ENCODE measurements at places on chromosomes 3 and 15.

DNA sequence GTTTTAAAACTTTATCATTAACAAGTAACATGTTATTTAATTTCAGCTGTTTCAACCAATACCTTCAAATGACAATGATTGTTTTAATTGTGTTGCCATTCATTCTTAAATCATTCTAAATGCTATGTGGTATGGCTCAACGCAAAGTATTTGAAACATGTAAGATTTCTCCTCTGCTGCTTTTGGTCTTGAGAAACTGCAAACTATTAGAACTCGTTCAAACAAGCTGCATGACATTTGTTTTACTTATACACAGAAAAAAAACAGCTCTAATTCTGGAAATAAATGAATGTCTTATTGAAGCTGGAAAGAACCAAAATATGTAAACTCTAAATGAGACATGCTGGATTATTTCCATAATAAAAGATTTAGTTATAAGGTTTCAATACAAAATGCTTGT is 29.3 kb downstream of the FBN1 start:
- no peak for DNase-seq

DNA sequence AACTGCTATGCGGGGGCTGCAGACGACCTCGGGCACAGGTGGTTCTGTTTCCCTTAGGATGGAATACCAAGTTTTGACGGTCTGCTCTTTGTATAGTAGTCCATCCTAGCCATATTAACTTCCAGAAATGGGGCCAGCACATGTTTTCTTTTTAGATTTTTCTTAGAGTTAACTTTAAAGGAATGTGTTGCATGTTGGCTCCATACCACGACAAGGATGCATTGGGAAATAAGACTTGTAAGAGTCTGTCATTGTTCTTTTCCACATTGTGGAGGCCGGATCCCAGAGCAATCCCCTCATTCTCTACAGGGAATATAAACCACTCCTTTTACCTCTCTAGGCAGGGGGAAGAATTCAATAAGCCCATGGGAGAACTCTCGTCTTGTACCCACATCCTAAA is 87.1 kb upstream of the PLSCR4 start:
- DNase-seq, result no peak

DNA sequence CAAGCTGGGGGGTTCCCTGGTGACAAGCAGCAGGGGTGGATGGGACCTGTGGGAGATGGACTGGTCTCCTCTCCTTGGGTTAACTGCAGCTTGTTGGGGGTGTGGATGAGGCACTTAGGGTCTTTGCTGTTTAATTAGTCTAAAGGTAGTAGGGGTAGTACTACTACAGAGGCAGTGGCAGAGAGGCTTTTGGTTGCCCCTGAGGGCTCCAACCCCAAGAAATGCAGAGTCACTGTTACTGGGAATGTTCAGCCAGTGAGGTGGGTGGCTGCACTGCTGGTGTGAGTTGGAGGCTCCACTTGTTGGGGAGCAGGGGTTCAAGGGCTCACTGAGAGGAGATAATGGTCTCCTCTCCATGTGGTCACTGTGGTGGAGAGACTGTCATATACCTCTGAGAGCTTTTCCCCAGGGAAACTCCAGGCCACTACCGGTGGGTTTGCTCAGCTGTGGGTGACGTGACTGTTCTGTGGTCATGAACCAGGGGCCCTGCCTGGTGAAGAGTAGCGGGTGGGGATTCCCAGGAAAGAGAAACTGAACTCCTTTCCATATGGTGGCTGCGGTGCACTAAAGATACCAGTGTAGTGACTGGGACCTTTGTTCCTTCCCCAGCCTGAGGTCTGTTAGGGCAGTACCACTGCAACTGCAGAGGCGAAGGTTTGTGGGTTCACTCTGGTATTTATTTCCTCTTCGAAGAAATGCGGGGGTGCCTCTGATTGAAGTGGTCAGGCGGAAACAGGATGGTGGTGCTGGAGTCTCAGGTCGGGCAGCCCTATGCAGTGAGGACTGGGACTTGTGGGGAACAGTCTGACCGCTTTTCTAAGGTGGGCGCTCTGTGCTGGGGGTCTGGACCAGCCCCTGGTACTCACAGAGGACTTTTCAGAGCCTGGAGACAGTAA is 68.9 kb upstream of the TNFSF10 start:
- DNase-seq, result peak; percentile 98

DNA sequence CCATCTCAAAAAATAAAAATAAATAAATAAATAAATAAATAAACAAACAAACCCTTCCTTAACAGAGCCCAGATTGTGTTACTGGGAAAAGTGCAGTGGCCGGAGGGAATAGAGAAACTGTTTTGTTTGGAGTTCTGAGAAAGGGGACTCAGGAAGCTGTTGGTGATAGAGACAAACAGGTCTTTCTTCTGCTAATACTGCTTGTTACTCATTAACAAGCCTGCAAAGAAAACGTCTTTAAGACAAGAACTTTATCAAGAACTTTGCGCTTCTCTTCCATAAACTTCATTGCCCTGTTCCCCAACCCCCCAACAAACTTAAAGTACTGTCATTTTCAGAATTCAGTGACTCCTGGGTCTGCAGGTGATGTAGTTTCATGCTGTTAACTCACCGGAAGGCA is 68.8 kb upstream of the GSK3B start:
- no peak for DNase-seq

- DNase-seq, result no peak
Observed at GRCh38 chr3:57059411-57059810, 1.1 kb upstream of the SPATA12 start.

- DNase-seq, result no peak
Observed at GRCh38 chr3:144112437-144112836, 140.8 kb downstream of the DIPK2A start.

GRCh38 chr3:30662836-30663235 is 56.4 kb downstream of the TGFBR2 start:
- DNase-seq, result no peak

DNA sequence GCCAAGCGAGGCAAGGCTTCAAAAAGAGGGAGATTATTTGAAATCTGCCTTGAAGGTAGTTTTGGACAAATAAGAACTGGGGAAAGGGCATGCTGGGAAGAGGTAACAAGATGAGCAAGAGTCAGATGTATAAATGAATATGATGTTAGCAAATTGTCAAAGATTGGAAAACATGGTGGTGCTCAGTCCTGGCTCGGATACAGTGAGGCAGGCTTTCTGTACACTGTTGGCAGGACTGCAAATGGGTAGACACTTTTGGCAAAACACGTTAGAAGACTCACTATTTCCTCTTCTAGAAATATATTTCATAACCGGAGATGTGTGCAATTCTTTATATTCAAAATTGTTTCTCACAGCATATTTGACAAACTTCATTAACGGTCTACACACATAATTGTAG is 429.9 kb downstream of the IL5RA start:
- no peak for DNase-seq

GRCh38 chr3:157819270-157820156 is 286.7 kb downstream of the SHOX2 start:
- no peak for DNase-seq

DNA sequence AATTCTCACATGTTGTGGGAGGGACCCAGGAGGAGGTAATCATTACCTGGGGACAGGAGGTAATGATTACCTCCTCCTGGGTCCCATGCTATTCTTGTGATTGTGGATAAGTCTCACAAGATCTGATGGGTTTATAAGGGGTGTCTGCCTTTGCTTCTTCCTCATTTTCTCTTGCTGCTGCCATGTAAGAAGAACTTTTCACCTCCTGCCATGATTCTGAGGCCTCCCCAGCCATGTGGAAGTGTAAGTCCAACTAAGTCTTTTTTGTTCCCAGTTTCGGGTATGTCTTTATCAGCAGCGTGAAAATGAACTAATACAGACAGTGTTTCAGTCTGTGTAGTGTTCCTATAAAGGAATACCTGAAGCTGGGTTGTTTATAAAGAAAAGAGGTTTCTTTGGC is 13.1 kb upstream of the KCTD6 start:
- DNase-seq, result no peak

GRCh38 chr3:15631426-15632211 is 30.1 kb downstream of the BTD start:
- DNase-seq, result no peak
